NCI-H524 (cell line): ENCODE measurements at places on chromosomes 5 and 9.

DNA sequence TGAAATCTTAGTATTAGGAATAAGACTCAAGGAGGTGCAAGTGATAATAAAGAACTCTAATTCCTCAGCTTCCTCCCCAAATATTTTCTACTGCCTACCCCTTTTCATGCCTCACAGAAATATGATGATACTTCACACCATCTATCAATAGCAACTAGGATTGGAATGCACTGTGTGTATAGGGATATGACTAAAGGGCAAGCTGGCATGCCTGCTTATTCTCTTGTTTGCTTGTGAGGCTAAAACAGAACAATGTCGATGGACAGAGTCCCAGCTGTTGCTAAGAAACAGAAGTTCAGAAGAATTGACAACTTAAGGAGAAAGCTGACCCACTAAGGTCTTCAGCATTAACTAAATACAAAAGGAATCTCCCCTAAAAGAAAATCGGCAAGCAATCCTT, 9.7 kb upstream of the CHD1 start:
- DNase-seq = no peak

DNA sequence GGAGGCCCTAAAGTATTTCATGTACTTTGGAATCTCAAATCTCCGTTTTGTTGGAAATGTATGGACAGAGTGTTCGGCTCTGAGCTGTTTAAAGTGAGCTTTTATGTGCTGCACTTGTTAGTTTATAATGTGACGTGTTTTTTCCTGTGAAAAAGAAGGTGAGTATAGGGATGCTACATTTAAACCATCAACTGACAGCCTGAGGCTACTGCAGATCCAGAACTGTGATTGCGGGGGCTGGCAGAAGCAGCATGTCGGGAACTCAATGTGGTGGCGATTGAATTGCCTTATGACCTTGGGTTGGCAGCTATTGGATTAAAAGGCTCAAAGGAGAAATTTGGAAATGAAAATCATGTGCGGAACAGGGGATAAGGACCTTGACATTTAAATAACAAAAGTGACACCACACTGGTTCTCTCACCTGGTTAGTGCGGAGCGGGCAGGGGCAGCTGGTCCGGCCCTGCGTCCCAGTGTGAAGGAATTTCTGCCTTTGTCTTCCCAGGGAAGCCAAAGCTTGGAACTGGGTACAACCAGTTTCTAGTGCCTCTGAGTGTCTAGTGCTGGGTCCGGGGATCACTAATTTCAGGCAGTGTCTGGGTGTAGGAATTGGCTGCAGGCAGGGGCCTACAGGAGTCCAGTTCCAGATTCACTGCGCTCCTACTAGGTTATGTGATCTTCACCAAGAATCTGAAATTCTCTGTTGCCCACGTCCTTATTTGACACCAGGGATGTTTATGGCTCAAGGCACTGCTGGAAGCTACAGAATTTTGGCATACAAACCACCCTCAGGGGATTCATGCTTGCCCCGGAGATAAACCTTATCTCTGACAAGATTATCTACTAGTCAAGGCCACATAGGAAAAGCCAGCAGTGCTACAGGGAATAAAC, 120.7 kb upstream of the ERCC6L2 start:
- no peak for DNase-seq

- DNase-seq = no peak
Observed at GRCh38 chr5:179874536-179875292, 16.1 kb upstream of the MRNIP start.

- no peak for DNase-seq
Observed at GRCh38 chr5:60162441-60162840, 268.9 kb upstream of the PDE4D start.

DNA sequence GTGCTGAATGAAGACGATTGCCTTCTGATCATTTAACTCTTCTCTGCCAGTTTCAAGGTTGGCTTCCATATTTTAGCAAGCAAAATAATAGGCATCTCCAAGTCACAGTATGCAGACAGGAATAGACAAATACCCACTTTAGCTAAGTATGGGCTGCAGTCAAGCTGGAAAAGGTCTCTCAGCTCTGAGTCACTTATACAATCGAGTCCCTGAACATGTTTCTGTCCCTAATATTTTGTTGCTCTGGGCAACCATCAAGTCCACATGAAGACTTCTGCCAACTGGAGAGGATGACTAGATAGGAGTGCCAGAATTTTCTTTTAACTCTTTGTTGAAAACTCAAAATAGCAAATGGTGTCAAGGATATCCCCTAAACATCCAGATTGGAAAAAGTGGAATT, 575.3 kb downstream of the RAB3C start:
- DNase-seq = no peak

- DNase-seq = no peak
Observed at GRCh38 chr9:113992994-113993393, 85.1 kb downstream of the AMBP start.

DNA sequence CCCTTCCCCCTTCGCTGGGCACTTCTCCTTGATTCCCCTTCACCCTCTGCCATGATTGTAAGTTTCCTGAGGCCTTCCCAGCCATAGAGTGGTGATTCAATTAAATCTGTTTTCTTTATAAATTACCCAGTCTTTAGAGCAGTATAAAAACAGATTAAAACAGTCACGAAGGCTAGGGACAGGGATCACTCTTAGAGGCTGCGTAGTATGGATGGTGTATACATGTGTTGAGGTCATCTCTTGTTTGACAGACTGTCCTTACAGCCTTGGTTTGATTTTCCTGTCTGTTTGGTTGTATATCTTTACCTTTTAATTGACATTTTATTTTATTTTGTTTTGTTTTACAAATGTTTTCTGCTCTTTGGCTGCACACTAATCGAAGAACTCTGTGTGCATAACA, 1155.7 kb upstream of the CDH18 start:
- no peak for DNase-seq

DNA sequence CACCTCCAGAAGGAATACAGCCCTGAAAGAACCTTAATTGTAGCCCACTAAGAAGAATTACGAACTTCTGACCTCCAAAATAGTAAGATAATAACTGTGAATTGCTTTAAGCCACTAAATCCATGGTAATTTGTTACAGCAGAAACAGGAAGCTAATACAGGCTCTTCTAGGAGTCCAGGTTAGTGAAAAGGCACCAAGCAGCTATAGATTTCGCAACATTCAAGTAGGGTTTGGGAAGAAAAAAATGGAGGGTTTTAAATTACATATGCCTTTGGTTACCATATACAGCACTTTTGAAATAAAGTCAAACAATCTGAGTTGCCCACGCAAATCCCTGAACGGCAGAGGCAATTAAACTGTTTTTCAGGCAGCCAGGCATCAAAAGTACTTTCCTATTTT, 1.7 kb upstream of the ACTL7A start:
- DNase-seq = no peak

DNA sequence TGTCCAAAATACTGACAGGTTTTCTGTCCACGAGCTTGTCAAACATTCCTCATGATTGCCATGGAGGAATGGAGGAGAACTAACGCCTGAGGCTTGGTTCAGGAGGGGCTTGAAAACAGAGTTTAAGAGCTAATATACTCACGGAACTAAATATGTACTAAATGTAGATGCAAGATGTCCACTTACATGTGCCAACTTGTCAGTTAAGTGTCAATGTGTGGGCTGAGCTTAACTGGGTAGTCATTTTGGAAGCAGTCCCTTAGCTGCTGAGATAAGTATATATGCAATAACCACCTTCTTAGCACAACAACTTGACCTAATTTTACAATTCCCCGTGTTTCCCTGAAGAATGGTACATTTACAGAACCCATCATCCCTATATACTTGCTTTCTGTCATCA, 176.0 kb downstream of the PTPRD start:
- DNase-seq = no peak

GRCh38 chr5:58912116-58912515, 329.2 kb downstream of the RAB3C start:
- no peak for DNase-seq

- peak; percentile 44 for DNase-seq
Observed at GRCh38 chr9:91433180-91433579, 9.5 kb upstream of the NFIL3 start.

- DNase-seq = no peak
Observed at GRCh38 chr9:78568774-78569173, 271.8 kb downstream of the PSAT1 start.

DNA sequence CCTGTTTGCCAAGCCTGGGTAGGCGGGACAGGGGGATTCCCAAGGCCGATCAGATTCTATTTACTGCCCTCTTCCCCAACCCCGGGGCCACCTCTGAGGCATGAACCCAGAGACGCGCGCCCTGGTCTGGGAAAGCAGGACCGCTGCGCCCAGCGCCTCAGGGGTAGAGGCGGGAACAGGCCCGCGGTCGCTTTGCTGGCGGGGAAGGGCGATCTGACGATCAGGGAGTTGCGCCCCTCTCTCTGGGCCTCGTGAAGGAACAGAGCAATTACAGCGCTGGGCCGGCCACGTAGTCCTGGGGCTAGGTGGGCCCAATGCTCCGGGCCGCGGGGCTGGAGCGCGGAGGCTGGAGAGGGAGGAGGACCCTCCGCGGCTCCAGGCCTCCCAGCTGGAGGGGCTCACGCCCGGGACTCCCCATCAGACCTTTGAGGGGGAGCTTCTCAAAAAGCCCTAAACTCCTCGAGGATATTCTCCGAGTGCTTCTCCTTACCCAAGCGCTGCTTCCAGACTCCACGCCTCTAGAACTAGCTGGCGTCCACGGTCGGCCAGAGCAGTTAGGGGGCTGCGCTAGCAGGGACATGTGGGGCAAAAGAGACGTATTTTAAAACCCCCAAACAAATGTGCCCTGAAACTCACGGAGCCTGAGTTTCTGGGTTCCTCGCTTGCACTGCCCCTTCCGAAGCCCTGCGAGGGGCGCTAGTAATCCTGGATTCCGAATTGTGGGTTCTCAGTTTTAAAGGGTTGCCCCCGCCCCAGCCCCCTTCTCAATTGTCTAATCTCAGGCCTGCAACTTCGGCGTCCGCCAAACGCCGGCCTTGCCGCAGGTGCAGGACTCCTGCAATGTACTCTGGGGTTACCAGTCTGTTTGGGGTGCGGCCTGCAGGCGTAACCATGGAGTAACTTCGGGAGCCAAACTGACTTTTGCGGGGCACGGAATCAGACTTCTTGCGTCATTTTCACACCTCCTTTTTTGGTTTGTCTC, 57.6 kb downstream of the TMEM174 start:
- DNase-seq = no peak

DNA sequence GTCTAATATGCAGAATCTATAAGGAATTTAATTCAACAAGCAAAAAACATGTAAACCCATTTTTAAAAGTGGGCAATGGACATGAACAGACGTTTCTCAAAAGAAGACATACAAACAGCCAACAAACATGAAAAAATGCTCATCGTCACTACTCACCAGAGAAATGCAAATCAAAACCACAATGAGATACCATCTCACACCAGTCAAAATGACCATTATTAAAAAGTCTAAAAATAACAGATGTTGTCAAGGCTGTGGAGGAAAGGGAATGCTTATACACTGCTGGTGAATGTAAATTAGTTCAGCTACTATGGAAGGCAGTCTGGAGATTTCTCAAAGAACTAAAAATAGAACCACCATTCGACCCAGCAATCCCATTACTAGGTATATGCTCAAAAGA, 3.1 kb upstream of the KLHL3 start:
- no peak for DNase-seq

DNA sequence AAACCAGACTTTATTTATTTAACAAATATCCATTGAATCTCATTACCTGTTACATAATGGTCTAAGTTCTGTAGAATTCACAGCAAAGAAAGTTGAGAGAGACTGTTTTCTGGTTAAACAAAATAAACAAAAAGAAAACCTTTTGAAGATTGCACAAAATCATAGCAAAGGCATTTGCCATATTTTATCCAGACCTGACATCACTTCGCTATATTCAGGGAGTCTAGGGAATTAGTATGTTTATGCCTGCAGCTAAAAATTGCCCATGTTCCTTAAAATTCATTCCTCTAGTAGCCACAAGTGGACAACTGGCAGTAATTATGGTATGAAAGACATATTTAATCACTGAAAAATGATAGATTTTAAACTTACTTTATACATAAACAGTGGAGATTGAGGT, 577.0 kb upstream of the DAB2 start:
- DNase-seq = no peak

GRCh38 chr5:58090704-58091103, 369.2 kb downstream of the PLK2 start:
- peak; percentile 35 for DNase-seq

DNA sequence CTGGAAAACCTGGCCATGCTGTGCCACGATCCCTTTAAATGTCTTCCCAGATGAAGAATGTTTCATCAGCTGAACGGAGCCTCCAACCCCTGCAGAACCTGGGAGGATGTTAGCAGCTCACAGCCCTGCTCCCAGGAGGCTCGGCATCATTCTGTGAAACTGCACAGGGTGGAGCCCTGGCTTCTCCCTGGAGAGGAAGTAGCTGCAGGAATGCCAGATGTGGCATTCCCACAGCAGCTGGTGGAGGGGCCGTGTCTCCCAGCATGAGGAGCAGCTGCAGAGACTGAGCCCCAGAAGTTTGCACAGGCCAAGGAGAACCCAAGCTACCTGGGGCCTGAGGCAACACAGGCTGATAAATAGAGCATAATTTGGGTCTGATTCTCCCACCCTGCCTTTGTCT, 165.8 kb upstream of the MAP3K1 start:
- DNase-seq = no peak

GRCh38 chr9:125485471-125486151, 221.4 kb downstream of the MAPKAP1 start:
- DNase-seq = no peak

- no peak for DNase-seq
Observed at GRCh38 chr5:111720333-111720890, 36.6 kb downstream of the NREP start.
